ENCODE measurements at places on chromosomes 1 and 21.
A peak's percentile ranks its signal among the peaks of the same experiment; 100 is the strongest.

DNA sequence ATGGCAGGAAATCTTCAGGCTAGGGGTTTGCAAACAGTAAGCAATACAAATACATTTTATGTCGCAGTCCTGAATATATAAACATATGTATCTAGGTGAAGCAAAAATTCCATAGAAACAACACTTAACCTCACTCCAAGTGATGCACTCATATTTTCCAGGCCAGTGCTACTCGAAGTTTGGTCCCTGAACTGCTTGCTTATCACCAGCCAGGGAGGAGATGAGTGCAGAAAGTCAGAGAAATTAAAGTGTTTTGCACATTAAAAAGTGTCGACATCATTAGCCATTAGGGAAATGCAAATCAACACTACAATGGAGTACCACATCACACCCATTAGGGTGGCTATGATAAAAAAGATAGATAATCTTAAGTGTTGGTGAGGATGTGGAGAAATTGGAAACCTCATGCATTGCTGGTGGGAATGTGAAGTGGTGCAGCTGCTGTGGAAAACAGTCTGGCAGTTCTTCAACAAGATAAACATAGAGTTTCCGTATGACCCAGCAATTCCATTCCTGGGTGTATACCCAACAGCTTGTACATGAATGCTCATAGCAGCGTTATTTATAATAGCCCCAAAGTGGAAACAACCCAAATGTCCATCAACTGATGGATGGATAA lies 70.5 kb upstream of the CSF1 start:
- DNase-seq: no peak

- DNase-seq: no peak
Measured at GRCh38 chr1:179142889-179143299, 61.0 kb downstream of the TOR3A start.

DNA sequence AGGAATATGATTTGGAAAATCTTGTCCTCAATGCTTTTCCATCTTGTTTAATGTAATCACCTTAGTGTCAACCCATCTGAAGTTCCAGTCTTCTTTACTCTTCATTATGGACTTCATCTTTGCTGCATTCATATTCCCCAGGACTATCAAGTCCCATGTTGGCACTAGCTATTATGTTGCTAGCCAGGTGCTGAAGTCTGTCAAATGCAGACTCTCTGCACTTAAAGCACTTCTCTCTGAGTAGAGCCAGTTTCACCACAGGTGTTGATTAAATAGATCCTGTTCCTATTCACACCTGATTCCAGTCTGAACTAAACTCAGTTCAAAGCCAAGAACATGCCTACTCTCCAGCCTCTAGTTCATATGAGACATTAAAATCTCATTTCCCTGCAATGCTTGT lies 75.0 kb upstream of the PKN2 start:
- no peak for DNase-seq

DNA sequence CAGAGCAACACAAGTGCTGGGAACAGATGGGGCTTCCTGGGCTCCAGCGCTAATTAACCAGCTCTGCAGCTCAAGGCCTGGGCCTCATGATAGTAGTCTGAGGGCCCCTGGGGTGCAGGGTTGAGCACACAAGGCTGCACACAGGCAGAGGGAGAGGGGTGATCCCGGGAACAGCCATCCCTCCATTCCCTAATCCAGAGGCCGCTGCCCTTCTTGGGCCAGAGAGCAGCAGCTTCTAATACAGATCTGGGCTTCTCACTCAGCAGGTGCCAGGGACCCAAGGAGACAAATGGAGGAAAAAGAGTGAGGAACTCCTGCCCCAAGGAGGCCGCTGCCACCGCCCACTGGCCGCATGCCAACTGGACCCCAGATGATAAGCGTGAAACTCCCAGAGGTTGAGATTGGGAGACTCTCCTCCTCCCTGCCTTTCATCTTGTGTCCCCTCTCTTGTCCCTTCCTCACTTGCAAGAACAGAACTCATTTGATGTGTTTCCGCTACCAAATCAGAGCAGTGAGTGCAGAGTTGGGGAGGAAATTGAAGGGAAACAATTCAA lies 58.0 kb upstream of the IFNAR2 start:
- no peak for DNase-seq

DNA sequence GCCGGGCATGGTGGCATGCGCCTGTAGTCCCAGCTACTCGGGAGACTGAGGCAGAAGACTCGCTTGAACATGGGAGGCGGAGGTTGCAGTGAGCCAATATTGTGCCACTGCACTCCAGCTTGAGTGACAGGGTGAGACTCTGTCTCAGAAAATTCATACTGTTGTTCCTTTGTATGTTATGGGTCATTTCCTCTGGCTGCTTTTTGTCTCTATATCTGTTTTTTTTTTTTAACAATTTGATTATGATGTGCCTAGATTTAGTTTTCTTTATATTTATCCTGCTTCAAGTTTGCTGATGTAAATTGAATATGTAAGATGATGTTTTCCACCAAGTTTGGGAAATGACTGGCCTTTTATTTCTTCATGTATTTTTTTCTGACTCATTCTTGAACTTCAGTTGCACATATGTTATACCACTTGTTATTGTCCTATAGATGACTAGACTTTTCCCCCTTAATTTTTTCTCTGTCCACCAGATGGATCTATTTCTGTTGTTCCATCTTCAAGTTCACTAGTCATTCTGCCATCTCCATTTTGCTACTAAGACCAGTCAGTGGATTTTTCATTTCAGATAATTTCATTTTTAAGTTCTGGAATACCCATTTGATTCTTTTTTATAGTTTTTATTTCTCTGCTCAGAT lies 173.5 kb downstream of the GALNT2 start:
- DNase-seq: no peak

GRCh38 chr1:100494393-100495084 lies 43.4 kb upstream of the GPR88 start:
- DNase-seq: no peak

GRCh38 chr1:30418061-30418938 lies 305.1 kb downstream of the MATN1 start:
- no peak for DNase-seq

GRCh38 chr1:26820784-26821269 lies 5.7 kb upstream of the ZDHHC18 start:
- peak; percentile 51 for DNase-seq

- DNase-seq: no peak
Measured at GRCh38 chr1:16981269-16981849, 939 bp upstream of the MFAP2 start.

- DNase-seq: no peak
Measured at GRCh38 chr1:16438924-16439323, 1.6 kb upstream of the NECAP2 start.

- no peak for DNase-seq
Measured at GRCh38 chr1:25809929-25810328, 9.8 kb upstream of the MTFR1L start.

- no peak for DNase-seq
Measured at GRCh38 chr1:177873238-177873637, 96.6 kb downstream of the SEC16B start.

DNA sequence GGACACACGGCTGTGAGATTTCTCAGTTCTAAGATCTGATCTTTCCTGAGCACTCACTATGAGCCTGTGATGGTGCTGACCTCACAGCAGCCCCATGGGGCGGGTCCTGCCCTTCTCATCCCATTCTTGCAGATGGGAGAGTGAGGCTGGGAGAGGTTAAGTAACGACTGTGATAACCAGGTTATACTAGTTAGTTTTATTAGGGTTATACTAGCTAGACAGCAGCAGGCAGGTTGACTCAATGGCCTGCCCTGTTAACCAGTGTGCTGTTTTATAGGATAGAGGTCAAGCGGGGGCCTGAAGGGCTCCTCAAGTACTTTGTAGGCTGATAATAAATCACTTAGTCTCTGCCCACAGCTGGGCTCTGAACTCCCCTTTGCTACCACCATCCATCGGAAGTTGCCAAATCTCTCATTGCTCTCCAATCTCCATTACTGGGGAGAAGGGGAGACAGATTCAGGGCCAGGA lies 4.8 kb downstream of the CNTN2 start:
- no peak for DNase-seq

GRCh38 chr1:195866781-195867222 lies 741.4 kb downstream of the KCNT2 start:
- no peak for DNase-seq

DNA sequence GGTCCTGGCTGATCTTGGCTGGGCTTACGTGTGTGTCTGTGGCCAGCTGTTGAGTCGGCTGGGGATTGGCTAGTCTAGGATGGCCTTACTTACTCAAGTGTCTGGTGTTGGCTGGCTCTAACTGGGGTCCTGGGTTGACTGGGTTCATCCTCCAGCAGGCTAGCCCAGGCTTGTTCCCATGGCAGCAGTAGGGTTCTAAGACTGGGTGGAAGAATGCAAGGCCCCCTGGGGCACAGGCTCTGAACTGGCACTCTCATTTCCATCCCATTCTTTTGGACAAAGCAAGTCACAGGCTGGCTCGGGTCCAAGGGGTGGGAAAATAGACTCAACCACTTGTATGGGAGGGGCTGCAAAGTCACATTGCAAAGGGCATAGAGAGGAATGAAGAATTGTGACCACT lies 7.9 kb upstream of the OPRD1 start:
- DNase-seq: no peak

DNA sequence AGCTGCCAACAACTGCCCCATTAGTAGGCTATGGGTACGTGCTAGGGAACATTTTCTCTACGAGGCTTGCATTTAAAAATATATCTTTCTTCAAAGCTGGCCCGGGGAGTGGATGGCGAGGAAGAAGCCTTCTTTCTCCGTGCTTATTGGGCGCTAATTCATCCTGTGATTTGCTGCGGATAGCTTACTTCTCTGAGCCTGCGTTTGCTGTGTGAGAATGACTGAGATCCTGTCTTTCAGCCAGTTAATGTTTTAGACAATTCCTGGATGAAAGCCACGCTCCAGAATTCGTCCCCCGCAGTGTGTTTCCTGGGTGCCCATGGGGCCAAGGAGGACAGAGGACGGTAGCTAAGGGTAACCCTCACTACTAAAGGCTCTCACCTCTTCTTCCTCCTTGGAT lies 57.8 kb upstream of the TARBP1 start:
- no peak for DNase-seq

DNA sequence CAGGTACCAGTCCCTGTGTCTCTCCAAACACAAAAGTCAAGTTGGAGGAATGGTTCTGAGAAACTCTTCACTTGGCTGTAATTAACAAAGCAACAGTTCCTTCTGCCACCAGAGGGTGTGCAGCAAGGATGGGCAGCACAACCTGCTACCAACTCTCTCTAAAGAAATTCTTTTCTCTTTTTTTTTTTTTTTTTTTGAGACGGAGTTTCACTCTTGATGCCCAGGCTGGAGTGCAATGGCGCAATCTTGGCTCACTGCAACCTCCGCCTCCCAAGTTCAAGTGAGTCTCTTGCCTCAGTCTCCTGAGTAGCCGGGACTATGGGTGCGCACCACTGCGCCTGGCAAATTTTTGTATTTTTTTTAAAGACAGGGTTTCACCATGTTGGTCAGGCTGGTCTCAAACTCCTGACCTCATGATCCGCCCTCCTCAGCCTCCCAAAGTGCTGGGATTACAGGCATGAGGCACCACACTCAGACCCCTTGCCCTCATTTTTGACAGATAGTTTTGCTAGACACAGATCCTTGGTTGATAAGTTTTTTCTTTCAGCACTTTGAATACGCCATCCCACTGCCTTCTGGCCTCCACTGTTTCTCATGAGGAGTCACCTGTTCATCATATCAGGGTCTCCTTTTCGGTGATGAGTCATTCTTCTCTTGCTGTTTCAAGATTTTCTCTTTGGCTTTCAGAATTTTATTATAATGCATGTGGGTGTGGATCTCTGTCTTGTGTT lies 12.1 kb upstream of the DEGS1 start:
- DNase-seq: peak; percentile 51

- no peak for DNase-seq
Measured at GRCh38 chr1:14567056-14567455, 31.4 kb upstream of the KAZN start.

GRCh38 chr1:235105051-235106043 lies 23.3 kb downstream of the TOMM20 start:
- peak; percentile 21 for DNase-seq

GRCh38 chr1:176694713-176695112 lies 231.7 kb downstream of the PAPPA2 start:
- no peak for DNase-seq

- no peak for DNase-seq
Measured at GRCh38 chr21:15018382-15018781, 46.4 kb downstream of the NRIP1 start.

DNA sequence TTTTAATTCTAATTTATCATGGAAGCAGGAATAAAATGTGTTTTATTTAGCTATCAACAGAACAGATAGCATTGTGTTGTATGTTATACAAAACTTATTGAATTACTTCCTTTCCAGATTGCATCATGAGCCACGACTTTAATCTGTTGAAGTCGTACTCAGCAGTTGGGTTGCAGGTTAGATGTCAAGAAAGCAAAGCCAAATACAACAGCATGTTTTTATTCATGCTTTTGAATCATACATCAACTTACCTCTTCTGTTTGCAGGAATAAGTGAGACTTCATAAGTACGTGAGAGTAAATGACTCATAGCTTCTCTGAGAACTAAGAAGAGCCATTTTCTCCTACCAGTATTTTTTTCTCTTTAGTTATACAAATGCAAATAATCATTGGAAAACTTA lies 110.8 kb upstream of the ADGRL4 start:
- DNase-seq: no peak

DNA sequence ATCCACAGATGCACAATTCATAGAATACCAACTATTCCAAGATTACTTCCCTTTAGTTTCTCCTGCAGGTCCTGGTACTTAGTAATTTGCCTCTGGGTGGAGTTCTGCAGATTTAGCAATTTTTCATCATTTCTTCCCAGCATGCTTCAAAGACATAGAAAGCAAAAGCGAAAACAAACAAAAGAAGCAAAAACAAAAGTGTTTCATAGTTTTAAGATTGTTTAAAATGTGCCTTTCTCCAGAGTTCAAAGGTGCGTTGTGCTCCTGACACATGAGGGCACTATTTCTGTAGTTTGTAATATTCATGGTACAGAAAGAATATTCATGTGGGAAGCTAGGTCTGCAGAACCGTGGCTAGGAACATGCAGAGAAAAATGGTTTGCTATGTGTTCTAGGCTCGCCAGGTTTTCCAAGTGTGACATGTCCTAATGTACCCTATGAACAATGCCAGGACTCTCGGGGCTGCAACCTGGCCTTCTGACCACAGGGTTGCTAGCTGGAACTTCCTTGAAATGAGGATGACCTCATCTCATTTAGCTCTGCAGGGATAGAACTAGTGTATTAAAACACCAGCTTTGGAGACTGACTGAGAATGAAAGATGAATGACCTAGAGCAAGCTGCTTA lies 30.0 kb upstream of the RCSD1 start:
- peak; percentile 67 for DNase-seq

GRCh38 chr21:36135391-36136102 lies 668 bp downstream of the CBR3 start:
- peak; percentile 51 for DNase-seq

All from central memory CD4-positive, alpha-beta T cell (primary cell).